NCI-H524 treated with DMSO at 0.1 percent for 48 hours (cell line): ENCODE measurements at places on chromosomes 7 and 10.
A peak's percentile ranks its signal among the peaks of the same experiment; 100 is the strongest.

GRCh38 chr7:152677808-152678670, 2.1 kb upstream of the XRCC2 start:
- peak; percentile 58 for DNase-seq

GRCh38 chr10:117320050-117320665, 55.1 kb downstream of the PDZD8 start:
- no peak for DNase-seq

DNA sequence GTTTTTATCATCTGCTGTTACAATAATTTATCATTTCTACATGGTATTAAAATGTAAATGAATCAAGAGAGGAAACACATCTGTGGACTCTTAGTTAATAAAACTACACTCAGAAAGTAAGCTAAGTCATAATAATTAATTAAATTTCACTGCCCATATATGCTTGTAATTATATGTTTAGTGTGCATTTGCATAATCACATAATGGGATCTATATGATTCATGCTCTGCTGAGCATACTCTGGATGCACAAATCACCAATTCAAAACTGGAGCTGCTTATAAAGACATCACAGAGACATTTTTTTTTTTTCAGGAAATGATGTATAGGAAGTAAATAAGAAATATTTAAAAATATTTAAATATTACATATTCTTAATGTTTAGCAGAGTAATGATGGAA, 151.6 kb upstream of the STEAP4 start:
- DNase-seq = peak; percentile 33

- no peak for DNase-seq
Measured at GRCh38 chr10:33304423-33305225, 29.8 kb downstream of the NRP1 start.

GRCh38 chr10:127762925-127763324, 25.9 kb downstream of the FOXI2 start:
- DNase-seq = no peak

- no peak for DNase-seq
Measured at GRCh38 chr10:122267849-122268737, 3.0 kb upstream of the BTBD16 start.
